ENCODE measurements at places on chromosomes 3 and 15.

DNA sequence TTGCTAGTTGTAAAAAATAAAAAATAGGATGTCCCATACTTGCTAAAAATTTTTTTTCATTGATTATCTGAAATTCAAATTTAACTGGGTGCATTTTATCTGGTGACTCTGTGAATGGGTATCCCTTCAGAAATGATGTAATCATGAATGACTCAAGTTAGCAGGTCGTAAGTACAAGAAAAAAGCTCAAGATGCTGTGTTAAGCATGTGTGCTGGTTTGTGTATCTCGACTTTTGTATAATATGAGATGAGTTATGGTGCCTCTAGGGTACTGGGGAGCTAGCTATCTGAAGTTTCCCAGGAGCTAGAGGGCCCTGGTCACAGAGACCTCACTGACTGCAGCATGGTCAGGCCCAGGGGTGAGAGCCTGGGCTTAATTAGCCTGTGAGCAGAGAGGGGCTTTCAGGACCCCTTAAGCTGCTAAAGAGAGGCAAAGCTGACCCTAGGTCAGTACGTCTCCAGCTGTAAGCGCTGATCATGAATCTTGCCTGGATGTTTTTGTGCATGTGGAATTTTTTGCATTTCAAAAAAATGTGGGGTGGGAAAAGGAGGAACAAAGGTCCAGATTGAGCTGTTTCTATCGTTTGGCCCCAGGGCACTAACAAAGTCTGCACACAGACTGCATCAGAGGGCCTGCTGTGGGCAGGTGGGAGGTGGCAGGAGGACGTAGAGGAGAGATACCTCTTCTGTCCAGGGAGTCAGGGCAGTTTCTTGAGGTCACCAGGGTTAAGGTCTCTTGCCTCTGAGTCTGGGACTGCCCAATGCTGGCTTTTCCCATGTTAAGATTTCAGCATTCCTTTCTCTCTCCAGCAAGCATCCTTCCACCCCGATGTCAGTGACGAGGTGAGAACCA is 233.2 kb upstream of the TPM1 start:
- DNase-seq = no peak

- DNase-seq = peak; percentile 46
Observed at GRCh38 chr3:43296565-43296964, 10.2 kb downstream of the SNRK start.

- DNase-seq = no peak
Observed at GRCh38 chr3:32557640-32558352, 12.9 kb downstream of the DYNC1LI1 start.

GRCh38 chr3:175805825-175806224 is 946.7 kb downstream of the NAALADL2 start:
- no peak for DNase-seq

DNA sequence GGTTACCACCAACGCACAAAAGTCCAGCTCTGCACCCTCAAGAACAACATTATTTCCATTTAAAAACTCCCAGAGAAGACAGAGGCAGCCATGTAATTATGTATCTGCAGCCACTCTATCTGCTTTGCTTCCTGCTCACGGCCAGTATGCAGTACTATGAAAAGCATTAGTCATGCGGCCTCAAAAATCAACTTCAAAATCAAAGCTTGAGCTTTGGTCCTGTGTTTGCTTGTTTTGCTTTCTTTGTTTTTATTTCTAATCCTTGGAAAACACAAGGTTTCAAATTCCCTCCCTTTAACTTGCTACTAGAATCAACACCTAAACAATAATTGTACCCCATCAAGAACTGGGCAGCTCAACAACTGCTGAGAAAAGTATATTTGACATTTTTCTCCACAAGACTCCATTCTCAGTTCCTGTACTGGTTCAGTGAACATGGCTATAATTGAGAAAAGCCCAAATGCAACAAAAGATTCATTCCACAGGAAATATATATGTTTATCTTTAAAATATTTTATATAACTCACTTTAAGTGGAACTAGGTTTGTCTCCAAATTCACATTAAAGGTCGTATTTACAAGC is 37.6 kb downstream of the GBE1 start:
- no peak for DNase-seq

GRCh38 chr15:100715571-100716455 is 113.4 kb downstream of the ASB7 start:
- DNase-seq = no peak

DNA sequence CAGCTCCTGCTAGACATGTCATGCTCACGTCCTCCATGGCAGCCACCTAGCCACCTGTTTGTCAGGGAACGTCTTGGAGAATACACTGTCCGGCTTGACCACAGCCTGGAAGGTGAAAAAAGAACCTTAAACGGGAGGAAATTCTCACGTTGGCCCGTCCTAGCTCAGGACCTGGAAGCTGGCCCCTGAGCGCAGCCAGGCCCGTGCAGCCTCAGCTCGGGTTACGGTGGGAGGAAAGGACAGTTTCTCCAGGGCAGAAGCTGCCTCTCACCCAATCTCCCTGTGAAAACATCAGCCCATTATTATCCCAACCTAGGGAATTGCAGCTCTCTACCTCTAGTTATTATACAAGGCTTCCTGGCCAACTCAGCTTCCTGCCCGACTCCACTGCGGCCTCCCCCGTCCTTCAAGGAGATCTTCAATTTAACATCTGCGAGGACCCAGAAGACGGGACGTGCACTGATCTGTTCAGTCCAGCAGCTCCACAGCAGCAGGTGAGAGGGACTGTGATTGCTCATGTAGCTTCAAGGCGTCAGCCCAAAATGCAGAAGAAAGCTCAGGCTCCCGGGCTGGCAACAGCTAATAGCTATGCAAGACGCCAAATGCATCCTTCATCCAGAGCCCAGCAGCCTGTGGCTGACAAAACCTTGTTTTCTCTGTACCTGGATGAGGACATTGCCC is 84.7 kb downstream of the ADAMTS17 start:
- no peak for DNase-seq

GRCh38 chr15:77863491-77864105 is 213.9 kb downstream of the TBC1D2B start:
- no peak for DNase-seq

DNA sequence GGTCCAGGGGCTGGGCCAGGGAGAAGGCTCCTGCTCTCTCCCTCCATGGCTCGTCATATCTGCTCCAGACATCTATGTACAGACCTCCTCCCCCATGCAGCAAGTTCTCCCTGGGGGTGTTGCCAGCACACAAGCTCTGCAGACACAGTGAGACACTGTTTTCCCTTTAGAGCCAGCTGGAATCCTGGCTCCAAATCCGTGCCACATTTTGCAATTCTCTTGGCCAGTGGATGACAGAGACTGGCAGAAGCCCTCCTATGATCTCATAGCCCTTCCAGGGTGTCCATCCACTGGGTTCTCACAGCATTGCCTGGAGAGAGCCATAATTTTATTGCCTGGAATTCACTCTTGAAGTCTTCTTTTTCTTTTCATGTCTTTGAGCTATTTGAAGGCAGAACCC is 203.9 kb downstream of the TLE3 start:
- DNase-seq = no peak

DNA sequence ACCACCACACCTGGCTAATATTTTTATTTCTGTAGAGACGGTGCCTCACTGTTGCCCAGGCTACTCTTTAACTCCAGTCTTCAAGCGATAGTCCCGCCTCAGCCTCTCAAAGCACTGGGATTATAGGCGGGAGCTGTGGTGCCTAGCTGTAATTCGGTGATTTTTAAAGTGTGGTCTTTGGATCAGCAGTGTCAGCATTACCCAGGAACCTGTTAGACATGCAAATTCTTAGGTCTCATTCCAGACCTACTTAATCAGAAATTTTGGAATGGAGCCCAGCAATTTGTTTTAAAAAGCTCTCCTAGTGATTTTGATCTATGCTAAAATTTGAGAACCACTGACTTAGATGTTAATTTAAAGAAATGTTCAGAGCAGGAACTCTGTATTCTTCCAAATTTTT is 51.9 kb downstream of the GOLM2 start:
- DNase-seq = no peak

GRCh38 chr15:78968539-78969271 is 23.9 kb upstream of the CTSH start:
- no peak for DNase-seq

DNA sequence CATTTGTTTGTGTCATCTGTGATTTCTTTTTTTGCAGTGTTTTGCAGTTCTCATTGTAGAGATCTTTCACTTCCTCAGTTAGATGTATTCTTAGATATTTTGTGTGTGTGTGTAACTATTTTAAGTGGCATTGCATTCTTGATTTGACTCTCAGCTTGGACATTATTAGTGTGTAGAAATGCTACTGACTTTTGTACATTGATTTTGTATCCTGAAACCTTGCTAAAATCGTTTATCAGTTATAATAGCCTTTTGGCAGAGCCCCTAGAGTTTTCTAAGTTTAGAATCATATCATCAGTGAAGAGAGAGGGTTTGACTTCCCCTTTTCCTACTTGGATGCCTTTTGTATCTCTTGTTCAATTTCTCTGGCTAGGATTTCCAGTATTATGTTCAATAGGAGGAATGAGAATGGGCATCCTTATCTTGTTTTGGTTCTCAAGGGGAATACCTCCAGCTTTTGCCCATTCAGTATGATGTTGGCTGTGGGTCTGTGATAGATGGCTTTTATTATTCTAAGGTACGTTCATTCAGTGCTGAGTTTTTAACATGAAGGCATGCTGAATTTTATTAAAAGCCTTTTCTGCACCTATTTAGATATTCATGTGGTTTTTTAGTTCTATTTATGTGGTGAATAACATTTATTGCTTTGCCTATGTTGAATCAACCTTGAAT is 211.7 kb downstream of the MBNL1 start:
- DNase-seq = no peak
